ENCODE measurements at places on chromosomes 6 and 20.

- DNase-seq = no peak
Observed at GRCh38 chr6:159074876-159075275, 30.1 kb upstream of the TAGAP start.

DNA sequence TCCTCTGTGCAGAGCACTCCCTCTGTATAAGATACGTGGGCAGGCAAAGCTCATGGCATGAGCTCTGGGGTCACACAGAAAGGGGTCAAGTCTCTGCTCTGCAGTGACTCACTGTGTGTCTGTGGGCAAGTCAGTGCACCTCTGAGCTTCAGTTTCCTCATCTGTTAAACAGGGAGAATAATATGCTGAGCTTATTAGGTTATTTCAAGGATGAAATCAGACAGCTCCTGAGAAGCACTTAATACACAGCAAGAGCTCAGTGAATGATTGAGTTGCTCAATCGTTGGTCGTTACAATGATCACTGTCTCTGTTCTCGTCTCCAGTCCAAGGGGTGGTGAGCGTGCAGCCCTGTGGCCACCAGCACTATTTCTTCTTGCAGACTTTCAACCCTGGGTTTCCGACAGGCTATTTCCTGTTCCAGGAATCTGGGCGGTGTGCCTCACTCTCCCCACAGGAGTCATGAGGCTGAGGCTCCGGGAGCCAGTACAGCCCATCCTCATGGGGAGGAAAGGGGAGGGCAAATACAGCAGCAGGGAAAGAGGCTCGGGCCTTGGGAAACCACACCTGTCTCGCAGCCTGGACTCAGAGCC, 28.9 kb downstream of the KIAA1755 start:
- no peak for DNase-seq

- DNase-seq = no peak
Observed at GRCh38 chr6:82507112-82507511, 143.5 kb downstream of the TPBG start.

- peak; percentile 77 for DNase-seq
Observed at GRCh38 chr6:4155848-4156466, 20.6 kb upstream of the ECI2 start.

- DNase-seq = no peak
Observed at GRCh38 chr20:51385646-51386530, 156.6 kb downstream of the NFATC2 start.

GRCh38 chr6:42978487-42978838, 518 bp downstream of the PEX6 start:
- DNase-seq = no peak

DNA sequence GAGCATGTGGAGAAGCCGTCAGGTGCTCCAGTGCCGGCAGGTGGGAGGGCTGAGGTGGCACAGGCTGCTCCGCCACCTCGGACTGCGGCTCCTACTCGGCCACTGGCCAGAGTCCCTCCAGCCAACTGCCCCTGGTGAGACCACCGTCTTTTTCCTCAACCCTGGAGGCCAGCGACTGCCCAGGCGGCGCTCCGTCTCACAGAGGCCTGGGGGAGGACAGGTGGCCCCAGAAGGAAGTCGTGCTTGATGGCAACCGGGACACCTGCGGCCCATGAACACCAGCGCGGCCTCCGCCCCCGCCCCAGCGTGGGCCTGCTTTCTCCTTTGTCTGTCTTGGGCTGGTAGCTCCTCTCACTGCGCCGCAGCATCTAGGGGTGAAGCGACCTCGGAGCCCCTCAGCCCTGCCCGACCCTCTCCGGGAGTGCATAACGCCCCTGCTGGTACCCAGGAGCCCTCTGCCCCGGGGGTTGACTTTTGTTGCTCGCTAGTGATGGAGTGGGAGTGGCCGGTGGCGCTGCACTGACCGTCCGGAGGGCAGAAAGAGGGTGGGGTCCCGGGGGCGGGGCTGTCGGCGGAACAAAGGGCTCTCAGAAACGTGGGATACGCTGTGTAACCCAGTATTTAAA, 706 bp upstream of the TUBB2B start:
- DNase-seq = no peak

- no peak for DNase-seq
Observed at GRCh38 chr6:110981202-110981600, 637 bp upstream of the RPF2 start.

GRCh38 chr6:49543087-49543858, 7.2 kb upstream of the C6orf141 start:
- no peak for DNase-seq

- no peak for DNase-seq
Observed at GRCh38 chr6:137282254-137282653, 63.1 kb upstream of the IFNGR1 start.

GRCh38 chr6:111769365-111770152, 103.7 kb downstream of the FYN start:
- DNase-seq = no peak

- DNase-seq = no peak
Observed at GRCh38 chr6:110655821-110656220, 159.4 kb downstream of the CDK19 start.

GRCh38 chr20:49006446-49006980, 39.6 kb upstream of the CSE1L start:
- DNase-seq = no peak

GRCh38 chr6:30599625-30600324, 17.3 kb downstream of the PPP1R10 start:
- DNase-seq = no peak

- no peak for DNase-seq
Observed at GRCh38 chr6:120290964-120291363, 941.4 kb upstream of the MAN1A1 start.

DNA sequence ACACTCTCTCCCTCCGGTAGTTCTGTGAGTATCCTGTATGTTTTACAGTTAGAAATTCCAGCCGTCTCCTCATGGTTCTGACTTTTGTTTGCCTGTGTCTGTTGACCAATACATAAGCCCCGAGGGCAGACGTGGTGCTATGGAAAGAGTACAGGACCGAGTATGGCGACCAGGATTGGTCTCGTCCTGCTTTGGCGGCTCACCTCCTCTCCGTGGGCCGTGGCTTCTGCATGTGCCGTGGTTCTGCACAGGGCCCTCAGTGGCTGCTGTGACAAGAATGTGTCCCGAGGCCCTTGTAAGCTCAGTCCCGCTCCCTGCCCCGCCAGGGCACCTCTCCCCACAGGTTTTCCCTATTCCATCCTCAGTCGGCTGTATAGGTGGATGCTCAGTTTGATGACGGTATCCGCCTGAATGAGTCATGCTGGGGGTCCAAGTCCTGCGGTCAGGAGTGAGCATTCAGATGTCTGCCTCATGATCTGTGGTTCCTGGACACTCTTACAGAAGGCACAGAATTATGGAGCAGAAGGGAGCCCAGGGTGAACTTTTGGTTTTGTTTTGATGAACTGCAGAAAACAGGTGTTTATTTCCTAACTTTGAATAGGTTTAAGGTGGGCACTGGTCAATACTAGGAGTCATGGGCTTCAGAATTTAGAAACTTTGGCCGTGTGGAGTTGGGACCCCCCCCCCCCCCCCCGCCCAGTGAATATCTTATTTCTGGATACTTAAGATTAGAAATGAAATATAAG, 1.2 kb downstream of the ARFGAP1 start:
- DNase-seq = no peak

GRCh38 chr6:81786150-81786549, 33.7 kb upstream of the TENT5A start:
- no peak for DNase-seq

GRCh38 chr6:24139639-24140038, 13.6 kb downstream of the NRSN1 start:
- DNase-seq = no peak

DNA sequence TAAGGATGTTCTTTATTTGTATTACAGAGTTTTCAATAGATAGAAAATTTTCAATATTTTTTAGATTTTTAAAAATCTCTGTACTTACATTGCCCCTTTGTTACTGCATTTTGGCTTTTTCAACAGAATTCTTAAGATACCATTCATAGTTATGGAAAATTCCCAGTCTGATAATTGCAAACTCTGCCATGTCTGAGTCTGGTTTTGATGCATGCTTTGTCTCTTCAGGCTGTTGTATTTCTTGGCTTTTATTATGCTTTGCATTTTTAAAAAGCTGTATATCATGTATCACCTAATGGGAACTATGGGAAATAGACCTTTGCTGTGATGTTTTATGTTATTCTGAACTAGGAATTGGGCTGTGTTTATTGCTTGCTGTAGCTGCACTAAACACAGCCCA, 898.9 kb upstream of the ADGRB3 start:
- DNase-seq = no peak

GRCh38 chr6:16200321-16200883, 38.0 kb upstream of the GMPR start:
- no peak for DNase-seq

DNA sequence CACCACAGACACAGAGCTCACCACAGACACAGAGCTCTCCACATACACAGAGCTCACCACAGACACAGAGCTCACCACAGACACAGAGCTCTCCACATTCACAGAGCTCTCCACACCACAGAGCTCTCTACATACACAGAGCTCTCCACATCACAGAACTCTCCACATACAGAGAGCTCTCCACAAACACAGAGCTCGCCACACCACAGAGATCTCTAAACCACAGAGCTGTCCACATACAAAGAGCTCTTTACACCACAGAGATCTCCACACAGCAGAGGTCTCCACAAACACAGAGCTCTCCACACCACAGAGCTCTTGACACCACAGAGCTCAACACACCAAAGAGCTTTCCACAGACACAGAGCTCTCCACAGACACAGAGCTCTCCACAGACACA, 55.8 kb downstream of the ERMARD start:
- DNase-seq = no peak

GRCh38 chr6:36515844-36516243, 31.4 kb downstream of the STK38 start:
- DNase-seq = no peak

DNA sequence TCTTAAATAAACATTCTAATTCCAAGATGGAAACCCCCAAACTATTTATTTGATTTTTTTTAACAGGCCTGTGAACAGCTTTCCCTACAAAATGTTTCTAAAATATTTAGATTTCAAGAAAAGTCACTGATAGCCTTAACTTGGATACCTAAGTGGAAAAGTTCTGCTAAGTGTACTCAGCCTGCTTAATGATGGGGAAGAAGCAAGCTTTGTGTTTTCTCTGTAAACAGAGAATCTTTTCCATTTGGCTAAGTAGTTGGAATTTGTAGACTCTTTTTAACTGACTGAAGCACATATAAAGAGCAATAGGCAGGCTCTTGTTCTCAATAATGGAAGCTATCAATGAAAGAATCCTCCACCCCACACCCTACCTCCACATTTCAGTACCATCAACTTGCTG, 108.2 kb downstream of the KIF6 start:
- DNase-seq = no peak

DNA sequence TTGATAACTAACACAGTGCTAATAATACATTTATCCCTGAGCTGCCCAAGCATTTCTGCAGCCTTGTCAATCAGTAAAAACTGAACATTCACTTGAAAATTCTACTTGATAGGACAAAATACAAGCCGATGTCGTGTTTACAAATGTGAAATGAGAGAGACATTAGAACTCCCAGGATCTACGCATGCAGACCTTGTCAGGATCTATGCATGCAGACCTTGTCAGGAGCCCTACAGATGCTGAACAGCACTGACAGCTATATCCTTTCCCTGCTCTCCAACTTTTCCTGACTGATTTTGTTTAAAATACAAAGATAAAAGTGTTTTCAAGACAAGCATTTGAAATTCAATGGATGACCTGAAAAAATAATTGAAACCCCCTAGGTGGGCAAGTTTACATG, 28.9 kb downstream of the INSM1 start:
- no peak for DNase-seq

DNA sequence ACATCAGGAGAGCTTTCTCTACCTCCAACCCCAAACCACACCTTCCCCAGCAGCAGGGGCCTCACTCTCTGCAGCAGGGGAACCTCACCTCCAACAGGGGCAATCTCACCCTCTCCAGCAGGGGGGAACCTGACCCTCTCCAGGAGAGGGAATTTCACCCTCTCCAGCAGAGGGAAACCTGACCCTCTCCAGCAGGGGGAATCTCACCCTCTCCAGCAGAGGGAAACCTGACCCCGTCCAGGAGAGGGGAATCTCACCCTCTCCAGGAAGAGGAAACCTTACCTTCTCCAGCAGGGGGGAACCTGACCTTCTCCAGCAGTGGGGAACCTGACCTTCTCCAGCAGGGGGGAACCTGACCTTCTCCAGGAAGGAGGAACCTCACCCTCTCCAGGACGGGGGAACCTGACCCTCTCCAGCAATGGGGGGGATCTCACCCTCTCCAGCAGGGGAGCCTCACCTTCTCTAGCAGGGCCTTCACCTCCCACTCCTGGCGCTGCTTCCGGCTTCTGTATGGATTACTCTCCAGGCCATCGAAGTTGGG, 3.1 kb downstream of the B3GALT4 start:
- no peak for DNase-seq

DNA sequence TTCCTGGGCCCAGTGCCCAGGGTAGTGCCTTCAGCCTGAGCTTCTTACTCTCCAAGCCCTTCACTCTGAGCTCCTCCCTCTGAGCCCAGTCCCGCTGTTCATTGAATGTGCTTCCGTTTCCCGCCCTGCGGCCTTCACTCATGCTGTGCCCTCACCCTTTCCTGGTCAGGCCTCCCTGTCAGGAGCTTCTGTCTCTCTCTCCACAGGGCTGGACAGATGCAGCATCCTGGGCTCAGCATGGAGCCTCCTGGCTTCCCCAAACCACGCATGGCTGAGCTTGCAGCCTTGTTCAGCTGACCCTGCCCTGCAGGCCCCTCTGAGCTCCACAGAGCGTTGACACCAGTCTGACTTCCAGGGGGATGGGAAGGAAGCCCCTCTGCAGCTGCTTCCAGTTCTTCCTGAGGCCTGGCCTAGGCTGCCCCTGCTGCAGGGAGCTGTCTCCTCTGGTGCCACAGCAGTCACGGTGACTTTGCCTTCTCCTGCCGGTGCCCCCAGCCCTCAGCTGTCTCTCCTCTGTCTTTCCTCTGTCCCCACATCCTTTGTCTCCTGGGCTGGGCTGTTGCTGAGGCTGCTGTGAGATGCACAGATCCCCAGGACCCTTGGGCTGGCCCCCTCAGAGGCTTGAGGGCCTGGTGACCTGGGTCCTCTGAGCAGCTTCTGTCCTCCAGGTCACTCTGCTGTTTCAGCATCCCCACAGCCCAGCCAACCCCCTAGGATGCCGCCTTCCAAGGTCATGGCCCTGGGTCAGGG, 7.9 kb upstream of the MYT1 start:
- no peak for DNase-seq
